ENCODE measurements at places on chromosomes 12 and 14.

GRCh38 chr12:93676408-93677194, 574 bp upstream of the CRADD start:
- DNase-seq, result no peak

DNA sequence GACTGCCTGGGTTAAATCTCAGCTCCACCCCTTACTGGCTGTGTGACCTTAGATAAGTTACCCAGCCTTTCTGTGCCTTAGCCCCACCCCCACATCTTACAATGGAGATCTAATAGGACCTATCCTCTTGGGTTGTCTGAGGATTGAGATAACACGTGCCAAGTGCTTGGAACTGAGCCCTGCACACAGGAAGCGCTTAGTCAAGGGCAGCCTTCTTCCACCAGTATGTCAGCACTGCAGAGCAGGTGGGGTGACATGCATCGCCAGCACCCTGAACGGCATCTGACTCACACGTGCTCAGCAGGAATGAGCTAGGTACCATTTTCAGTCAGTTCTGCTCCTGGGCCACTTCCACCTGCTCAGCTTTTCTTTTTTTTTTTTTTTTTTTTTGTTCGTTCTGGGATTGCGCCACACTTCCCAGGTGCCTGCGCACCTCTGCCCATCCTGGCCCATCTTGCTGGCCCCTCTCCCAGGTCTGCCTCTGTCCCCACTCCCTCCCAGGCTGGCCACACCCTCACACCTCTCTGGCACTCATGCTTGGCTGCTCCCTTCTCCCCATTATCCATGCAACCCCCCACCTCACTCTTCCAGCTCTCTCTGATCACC, 19.6 kb downstream of the LGMN start:
- peak; percentile 53 for DNase-seq

GRCh38 chr12:125835852-125836251, 770.6 kb downstream of the AACS start:
- no peak for DNase-seq

DNA sequence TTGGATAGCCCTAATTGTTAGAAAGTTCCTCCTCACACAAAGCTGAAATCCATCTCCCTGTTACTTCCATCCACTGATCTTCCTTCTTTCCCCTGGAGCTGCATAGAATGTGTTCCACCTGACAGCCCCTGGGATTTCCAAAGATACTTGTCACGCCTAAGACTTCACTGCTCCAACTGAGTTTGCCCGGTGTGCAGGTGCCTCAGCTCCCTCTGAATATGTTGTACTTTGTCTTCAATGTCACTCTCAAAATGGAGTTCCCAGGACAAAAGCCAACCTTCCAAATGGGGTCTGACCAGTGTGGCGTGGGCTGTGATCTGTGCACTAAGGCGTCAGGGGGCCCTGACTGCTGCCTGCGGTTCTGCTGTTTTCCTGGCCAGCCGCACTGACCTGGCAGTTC, 42.8 kb downstream of the CACNA2D4 start:
- DNase-seq, result no peak

DNA sequence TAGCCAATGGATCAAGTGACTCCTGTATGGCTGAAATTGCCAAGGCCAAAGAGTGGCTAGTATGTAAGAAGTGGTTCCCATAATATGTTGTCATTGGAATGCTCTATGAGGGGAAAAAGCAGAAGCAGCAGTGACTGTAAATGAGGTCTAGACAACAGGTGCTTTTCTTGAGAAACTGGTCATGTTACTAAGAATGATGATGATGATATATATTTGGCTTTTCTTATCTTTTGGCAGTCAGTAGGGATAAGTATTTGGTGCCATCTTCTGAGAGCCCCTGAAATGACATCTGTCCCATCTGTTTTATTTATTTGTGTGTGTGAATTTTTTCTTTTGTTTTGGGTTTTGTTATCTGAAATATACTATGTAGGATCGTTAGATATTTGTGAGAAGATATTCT, 141.7 kb downstream of the SYT1 start:
- DNase-seq, result no peak

DNA sequence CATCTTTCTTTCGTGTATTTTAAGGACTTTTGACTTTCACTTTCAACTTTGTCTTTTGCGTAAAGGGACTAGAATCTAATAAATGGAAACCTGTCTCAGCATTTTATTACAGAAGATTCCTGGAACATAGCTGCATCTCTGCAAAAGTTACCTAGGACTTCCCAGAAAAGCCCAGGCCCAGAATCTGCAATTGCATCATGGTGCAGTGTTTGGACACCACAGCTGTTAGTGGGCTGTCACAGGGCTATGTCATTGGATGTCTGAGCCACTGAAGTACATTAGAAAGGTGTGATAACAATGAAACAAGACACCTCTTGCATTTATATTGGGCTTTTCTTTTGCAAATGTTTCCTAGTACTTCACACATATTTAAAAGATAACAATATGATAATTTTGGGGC, 199.9 kb upstream of the IGF1 start:
- DNase-seq, result no peak
